NCI-H69 (cell line): ENCODE measurements at places on chromosomes 6 and 20.
A peak's percentile ranks its signal among the peaks of the same experiment; 100 is the strongest.

- DNase-seq: no peak
Observed at GRCh38 chr6:169230322-169230665, 23.4 kb downstream of the THBS2 start.

DNA sequence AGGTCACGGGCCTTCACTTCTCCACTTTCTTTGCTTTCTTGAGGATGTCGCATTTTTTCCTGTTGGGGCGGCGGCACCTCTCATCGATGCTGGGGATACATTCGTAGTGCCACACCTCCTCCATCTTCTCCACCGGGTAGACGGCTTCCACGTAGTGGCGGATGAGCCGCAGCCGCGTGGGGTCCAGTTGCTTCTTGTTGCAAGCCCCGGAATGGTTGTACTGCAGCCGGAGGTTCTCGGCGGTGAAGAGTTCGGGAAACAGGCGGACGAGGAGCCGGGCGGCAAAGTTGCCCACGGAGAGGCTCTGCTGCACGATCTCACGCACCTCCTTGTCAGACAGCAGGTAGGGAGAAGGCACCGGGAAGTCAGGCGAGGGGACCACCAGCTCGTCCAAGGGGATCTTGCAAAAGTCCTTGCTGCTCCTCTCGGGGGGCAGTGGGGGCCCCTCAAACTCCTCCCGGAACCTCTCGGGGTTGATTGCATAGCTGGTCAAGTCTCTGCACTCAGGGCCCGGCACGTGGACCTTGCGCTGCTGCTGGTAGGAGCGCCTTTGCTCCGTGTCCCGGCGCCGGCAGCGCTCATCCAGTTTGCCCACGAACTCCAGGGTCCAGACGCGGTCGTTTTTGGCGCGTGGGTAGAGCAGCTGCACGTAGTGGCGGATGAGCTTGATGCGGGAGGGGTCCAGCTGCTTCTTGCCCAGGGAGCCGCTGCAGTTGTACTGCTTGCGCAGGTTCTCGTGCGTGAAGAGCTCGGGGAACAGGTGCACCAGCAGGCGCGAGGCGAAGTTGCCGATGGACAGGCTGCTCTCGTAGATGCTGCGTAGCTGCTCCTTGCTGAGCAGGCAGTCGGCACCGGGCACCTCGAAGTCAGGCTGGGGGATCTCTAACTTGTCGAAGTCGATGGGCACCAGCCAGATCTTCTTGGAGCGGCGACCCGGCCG lies 41.0 kb downstream of the MTRES1 start:
- DNase-seq: no peak

- peak; percentile 78 for DNase-seq
Observed at GRCh38 chr6:132643547-132643946, 15.4 kb downstream of the TAAR1 start.

- no peak for DNase-seq
Observed at GRCh38 chr6:108673153-108673552, 112.4 kb downstream of the FOXO3 start.

DNA sequence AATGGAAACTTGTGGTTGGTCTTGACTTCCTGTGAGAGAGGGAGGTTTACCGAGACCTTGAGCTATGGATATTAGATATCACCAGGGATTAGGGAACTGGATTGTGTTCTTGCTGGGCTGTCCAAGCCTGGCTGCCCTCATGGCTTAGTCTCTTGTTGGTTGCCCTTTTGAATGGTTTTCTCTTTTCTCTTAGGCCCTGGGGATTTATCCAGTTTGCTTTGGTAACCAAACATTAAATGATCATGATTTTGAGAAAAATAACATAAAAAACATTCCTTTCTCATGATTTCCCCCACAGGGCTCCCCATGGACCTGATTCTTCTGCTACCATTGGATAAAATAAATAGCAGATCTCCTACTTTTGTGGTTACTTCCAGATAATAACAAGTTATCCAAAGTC lies 306.4 kb upstream of the RNF217 start:
- DNase-seq: no peak

DNA sequence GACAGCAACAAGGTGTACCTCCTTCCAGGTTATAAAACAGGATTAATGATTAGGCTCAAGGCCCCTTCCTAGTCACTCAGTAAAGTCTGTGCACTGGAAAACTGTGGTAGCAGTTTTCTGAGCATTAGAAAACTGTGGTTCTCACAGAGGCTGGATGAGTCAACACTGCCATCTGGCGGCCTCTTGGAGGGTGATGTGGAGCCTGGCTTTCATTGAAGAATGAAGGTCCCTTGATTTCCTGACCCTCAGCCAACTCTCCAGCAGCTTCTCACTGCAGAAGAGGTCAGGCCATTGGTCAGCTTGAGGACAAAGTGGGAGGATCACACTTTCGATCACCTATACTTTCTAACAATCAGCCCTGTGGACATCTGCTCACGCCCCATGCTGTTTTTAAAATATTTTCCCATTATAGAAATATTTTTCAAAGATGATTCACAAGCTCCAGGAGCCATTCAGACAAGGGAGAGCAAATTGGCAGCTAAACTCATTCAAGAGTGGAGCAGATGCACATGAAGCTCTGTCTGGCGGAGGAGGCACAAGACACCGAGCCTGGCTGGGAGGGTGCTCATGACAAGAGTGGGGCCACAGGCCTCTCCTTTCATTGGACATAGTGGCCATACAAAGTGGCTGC lies 23.2 kb downstream of the PSMB1 start:
- peak; percentile 80 for DNase-seq

DNA sequence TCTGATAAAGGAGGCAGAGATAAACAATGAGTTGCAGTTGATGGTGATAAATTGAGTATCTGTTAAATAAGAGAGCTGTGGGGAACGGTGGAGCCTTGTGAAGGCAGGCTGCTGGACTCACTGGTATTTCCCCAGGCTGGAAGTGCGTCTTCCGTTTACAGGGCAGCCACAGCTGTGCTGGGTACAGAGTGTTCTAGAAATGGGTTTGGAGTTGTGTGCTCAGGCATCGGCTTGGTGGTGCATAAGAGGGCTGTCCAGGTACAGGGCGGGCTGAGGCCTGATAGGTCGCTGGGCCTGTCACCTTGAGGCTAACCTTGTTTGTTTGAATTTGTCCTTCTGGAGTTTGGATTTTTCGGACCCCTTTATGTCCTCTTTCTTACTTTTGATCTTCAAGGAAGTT lies 39.3 kb downstream of the ARID1B start:
- DNase-seq: peak; percentile 21

DNA sequence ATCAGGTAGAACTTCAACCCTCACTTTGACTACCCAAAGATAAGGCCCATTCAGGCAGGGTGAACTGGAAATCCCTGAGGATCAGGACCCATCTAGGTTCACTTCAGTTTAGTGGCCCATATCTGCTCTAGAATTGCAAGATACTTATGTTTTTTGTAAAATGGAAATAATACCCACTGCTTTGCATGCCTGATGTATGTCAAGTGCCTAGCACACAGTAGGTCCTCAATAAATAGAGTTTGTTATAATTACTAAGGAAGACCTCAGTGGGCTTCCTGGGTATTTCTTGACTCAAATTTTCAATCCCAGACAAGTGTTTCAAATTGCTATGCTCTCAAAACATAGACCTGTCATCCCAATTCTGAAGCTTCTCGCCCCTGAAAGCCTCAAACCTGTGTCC lies 32.5 kb downstream of the PIGU start:
- no peak for DNase-seq

GRCh38 chr20:36856195-36856594 lies 19.7 kb upstream of the TLDC2 start:
- no peak for DNase-seq

DNA sequence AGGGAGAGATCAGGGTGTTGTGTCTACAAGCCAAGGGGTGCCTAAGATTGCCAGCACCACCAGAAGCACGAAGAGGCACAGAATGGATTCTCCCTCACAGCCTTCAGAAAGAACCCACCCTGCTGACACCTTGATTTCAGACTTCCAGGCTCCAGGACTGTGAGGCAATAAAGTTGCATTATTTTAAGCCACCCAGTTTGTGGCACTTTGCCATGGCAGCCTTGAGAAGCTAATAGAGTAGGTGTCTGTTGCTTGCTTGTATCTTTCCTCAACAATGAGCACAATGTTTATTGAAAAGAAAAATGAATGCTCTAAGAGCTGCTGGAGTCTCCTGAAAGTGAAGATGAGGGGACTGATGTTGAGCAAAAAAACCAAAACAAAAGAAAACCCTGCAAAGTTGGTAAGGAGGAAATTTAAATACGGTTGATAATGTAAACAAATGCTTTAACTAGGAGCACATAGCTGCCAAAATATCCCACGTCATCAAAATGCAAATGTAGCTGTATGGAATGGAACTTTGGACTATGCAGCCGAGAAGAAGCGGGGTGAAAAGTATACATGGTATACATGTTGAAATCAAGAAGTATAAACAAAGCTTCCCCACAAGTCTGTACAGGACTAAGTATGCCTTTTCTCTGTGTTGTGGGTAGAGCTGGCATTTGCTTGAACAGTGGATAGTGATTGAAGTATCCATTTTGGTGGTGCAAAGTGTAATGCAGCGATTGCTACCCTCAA lies 8.0 kb downstream of the IL20RA start:
- DNase-seq: no peak

DNA sequence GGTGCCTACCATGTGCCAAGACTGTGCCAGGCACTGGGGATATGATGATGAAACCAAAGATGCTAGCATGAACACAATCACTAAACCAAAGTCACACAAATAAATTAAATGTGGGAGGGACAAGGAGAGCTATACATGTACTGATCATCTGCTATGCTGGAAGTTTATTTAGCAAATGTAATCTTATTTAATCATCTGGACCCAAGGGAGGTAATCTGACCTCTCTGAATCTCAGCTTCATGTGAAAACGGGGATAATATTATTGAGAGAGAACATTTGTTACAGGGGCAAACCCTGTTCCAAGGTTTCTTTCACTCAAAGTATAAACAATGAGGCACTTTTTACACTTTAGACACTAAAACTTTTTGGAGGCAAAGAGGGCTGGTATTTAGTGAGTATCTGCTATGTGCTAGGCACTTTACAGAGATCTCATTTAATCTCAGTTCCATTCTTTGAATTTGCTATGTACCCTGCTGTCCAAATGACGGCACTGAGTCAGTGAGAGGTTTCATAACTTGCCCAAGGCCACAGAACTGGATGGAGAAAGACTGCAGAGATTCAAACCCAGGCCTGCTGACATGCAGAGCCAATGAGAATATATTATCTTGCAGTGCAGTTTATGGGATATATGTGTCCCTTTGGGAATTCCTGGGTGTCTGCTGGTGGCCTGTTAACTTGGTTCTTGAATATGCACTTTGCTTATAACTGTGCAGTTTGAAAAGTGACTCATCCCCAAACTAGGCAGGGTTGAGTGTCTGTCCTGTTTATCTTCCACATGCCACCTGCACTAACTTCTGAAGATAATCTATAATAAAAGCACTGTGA lies 3.3 kb upstream of the ASXL1 start:
- peak; percentile 30 for DNase-seq

GRCh38 chr6:85484948-85485347 lies 35.1 kb downstream of the NT5E start:
- peak; percentile 94 for DNase-seq

DNA sequence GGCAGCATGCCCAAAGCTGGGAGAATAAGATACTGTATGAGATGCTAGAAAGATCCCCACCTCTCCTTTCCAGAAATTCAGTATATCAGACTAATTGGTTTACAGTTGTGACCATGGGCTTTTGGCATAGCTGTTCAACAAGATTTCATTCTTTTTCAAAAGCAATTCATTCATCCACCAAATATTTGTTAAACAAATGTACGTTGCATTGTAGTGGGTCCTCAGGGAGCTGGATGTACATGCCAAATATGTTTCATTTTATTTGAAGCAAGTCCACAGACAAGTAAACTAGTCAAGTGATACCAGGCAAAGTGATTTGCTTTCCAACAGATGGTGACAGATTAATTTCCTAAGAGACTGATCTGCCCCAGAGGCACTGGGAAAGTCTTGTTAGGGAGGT lies 85.8 kb upstream of the ESR1 start:
- DNase-seq: no peak

GRCh38 chr6:72422171-72422570 lies 199.7 kb upstream of the KCNQ5 start:
- no peak for DNase-seq

DNA sequence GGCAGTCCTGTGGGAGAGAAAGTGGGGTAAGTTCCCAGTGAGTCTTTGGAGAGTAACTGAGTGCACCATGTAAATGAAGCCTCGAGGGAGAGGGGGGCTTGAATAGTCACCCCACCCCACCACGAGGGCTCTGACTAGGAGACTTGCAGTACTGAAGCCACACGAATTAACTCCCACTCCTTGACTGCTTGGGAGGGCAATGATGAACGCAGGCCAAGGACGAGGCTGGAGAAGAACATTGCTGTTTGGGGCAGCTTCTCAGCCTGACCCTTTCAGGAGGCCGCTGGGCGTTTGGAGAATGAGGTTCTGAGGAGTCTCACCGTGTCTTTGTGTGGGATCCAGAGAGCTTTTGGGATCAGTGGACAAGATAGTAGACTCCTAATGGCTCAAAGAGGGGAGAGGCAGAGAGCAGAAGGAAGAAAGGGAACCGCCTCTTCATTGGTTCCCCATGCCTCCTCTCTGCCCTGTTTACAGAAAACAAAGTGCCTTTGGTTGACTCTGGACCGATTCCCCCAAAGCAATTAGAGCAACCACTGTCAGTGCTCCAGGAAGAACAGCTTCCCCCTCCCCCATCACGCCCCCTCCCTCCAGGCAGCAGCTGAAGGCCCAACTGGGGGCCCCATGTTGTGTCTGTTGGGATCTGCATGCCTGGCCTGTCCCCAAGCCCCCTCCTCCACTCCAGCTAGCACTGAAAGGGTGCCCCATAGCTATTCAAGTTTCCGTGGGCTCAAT lies 41.7 kb upstream of the CDKN1A start:
- DNase-seq: peak; percentile 45

DNA sequence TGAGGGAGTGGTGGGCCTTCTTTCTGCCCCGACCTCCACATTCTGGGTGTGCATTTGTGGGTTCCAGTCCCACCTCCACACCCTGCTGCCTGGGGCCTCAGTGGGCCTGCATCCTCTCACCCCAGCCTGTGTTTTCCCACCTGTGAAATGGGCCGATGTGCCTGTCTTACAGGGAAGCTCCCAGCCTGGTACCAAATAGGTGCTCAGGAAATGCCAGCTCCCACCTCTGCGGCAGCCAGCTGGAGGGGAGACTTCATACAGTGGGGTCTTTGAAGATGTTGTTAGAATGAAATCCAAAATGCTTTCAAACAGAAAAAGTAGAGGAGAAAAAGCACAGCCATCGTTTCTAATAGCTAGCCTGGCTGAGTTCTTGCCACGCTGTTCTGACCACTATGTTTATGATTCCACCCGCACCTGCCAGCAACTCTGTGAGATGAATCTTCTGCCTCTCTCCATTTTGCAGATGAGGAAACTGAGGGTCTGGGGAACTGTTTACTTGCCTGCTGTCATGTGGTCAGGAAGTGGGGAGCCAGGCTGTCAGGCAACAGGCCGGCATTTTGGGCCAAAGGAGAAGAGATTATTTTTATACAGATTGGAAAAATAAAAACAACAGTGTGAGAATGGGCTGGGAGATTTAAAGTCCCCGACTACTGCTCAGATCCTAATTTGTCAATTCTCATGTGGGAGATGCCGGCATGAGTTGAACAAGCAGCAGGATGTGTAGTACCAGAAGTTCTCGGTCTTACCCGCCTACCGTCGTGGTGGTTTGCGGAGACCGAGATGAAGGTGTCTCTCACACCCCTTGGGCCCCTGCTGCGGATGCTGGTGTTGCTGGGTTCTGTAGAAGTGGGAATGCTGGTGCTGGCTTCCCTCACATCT lies 4.6 kb downstream of the TMEM181 start:
- no peak for DNase-seq
